ENCODE measurements at places on chromosomes 7 and 10.
A peak's percentile ranks its signal among the peaks of the same experiment; 100 is the strongest.

GRCh38 chr7:121499624-121500023, 103.5 kb upstream of the FAM3C start:
- no peak for DNase-seq

DNA sequence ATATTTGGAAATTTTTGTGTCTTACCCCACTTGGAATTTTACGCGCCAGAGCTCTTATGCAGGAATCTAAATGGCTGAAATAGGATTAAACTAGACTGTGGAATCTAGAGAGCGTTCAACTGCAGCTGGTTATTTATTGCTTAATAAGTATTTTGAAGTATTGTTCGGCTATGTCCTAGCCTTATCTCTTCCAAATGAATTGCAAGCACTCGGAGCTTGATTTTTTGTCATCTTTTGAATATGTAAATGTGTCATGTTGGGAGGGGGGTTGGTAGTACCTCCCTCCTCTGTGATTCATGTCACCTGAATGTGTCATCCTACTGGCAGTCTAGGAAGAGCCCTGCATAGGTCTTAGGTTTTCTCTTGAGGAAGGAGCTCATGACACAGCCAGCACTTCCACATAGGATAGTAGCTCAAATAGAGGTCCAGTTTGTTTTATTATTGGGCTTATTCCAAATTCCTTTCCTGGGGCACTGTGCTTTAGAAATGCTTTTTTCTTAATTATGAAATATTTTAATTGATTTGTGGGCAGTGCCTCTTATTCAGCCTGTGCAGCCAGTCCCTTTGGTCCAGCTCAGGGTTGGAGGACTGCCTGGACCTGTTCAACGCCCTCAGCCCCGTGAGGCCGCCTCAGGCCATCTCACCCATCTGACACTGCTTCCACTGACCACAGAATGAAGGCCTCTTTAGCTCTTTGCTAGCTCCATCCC, 22.5 kb upstream of the TRIL start:
- DNase-seq: no peak

- DNase-seq: no peak
Measured at GRCh38 chr7:64951250-64951848, 39.5 kb downstream of the ZNF117 start.

GRCh38 chr7:90552521-90552920, 43.6 kb upstream of the CDK14 start:
- DNase-seq: no peak

DNA sequence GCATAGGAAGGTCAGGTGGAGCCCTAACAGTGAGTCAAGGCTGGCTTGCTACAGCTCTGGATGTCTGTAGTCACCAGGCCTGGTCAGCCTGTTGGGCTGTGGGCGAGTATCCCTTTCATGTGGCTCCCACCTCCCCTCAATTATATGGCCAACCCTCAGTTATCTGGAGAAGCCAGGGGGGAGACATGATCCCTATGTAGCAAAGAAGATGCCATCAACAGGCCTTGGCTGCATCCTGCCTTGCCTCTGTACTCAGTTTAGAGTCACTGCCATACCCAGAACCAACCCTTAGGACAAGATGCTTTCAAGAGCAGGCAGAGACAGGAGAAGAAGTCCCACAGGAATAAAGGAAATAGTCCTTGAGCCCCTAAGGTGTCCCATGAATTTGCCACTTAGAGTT, 763.9 kb downstream of the GRID1 start:
- DNase-seq: no peak

DNA sequence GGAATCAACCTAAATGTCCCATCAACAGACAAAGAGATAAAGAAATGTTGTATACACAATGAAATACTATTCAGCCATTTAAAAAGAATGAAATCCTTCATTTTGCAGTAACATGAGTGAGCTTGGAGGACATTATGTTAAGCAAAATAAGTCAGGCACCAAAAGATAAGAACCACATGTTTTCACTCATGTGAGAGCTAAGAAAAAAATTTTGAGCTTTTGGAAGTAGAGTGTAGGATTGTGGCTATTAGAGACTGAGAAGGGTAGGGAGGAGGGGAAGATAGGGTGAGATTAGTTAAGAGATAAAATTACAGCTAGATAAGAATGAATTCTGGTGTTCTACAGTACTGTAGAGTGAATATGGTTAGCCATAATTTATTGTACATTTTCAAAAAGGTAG, 8.3 kb upstream of the YAE1 start:
- DNase-seq: no peak

GRCh38 chr7:155223503-155223902, 74.2 kb upstream of the INSIG1 start:
- no peak for DNase-seq

- DNase-seq: no peak
Measured at GRCh38 chr7:107874605-107875446, 16.2 kb upstream of the DLD start.

DNA sequence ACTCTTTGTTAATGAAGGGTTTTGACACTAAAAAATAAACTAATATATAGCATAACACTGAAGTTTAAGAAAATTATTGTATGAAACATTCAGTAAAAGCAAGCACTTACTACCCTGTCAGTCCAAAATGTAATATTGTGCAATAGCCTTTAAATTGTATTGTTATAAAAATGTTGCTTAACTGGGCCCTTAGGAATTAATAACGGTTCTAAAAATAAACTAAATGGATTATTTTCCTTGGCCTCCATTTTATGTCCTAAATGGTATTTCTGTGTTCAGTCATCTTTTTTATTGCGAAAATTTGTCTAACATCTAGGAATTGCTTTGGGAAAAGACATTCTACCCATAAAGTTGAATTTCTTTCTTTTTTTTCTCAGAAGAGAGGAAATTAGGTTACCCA, 49.0 kb upstream of the ABI1 start:
- DNase-seq: no peak

GRCh38 chr10:110263164-110263563, 41.6 kb downstream of the SMNDC1 start:
- DNase-seq: no peak

- DNase-seq: no peak
Measured at GRCh38 chr10:3782451-3783315, 2.3 kb downstream of the KLF6 start.

GRCh38 chr7:55018361-55019190, at the start of gene EGFR:
Gene EGFR, plus strand, starts transcription at chr7:55019017. Its CDS starts 261 bp downstream, at chr7:55019278.
- peak; percentile 93 for DNase-seq

DNA sequence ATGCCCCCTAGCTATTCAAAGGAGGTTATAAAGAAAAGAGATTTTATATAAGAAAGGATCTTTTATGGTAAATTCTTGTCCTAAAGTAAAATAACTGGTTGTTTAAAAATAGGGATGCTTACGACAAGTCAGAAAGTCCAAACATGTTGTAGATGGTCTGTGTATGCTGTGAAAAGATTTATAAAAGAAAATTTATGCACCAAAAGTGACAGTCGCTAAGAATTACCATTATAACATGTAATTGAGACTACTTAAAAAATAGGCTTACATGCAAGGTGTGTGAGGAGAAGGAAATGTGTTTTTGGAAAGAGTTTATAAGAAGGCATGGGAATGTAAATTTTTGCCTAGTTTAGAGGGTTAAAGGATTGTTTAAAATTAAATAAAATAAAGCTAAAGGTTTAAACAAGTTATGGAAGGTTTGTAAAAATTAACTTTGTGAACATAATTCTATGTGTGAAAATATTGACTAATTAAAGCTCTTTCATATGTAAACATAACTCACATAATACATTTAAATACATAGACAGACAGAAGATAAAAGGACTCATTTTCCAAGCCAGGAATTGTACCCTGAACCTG, 118.5 kb downstream of the LYZL1 start:
- no peak for DNase-seq

DNA sequence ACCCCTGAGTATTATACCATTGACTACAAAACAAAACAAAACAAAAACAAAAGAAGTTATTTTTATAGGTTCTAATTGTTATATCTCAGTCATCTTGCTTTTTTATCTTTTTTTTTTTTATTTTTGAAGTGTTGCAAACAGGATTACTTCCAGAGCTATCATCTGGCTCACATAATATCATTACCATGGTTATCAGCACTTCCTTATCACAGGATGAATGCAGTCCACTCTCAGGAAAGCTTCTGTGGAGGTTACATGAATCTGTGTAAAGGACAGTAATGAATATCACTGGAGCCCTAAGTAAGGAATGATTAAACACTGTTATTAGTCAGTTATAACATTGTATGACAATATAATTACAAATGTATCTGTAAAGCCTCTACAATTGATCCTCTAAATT, 451.5 kb downstream of the PLXDC2 start:
- DNase-seq: no peak

GRCh38 chr10:126569513-126570244, 100.8 kb downstream of the C10orf90 start:
- no peak for DNase-seq

DNA sequence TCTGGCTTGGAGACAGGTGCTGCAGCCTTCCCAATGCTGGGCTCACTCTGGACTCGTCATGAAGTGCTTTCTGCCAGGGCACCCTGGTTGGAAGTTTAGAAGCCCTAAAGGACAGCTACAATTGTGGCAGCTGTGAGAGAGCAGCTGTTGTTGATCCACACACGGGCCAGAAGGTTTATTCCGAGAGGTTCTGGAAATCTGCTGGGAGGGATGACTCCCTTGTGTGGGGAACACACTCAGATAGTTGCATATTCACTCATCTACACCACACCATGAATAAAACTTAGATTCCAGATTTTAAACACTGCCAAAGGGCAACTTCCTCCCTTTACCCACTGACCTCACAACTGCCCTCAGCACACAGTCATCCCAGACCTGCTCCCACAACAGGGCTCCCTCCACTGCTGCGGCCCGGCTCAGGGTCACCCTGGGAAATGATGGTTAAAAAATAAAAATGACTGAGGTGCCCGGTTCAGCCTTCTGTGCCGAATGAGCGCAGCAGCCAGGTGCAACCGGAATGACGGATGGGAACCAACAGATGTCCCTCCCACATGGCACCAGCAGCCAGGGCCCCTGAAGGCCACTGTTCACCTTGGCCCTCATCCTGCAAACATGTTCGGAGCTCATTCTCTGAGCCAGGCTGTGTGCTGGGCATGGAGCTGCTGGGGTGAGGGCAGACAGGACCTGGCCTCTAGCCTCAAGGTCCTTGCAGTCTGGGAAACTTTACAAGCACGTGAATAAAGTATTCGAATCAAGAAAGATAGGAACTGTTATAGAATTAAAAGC, 40.2 kb downstream of the ASB13 start:
- no peak for DNase-seq

GRCh38 chr7:81714306-81714705, 55.5 kb downstream of the HGF start:
- DNase-seq: no peak

DNA sequence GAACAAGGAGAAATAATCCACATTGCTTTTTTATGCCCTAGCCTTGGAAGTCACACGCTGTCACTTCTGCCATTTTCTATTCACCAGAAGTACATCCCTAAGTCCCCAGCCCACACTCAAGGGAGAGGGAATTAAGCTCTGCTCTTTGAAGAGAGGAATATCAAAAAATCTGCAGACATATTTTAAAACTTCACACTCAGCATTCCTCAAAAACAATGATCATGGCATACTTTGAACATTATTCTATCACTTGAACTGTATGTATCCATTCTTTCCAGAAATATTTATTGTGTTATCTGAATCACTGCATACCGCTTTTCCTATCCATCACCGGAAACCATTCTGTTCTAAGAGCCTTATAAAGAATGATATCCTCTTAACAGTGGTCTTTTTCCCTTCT, 9.4 kb downstream of the ABCC2 start:
- DNase-seq: no peak

Data from upper lobe of right lung (tissue), 1 donor.